Activated CD4-positive, alpha-beta memory T cell treated with anti-CD3 and anti-CD28 coated beads for 36 hours (primary cell): ENCODE measurements at places on chromosomes 7 and 10. TPM values are rescaled to one million over a fixed set of nuclear protein-coding genes. Genes with fewer than 3 reads are reported as not detected.

IDE gene
- total RNA-seq: 40.1 TPM

DNA sequence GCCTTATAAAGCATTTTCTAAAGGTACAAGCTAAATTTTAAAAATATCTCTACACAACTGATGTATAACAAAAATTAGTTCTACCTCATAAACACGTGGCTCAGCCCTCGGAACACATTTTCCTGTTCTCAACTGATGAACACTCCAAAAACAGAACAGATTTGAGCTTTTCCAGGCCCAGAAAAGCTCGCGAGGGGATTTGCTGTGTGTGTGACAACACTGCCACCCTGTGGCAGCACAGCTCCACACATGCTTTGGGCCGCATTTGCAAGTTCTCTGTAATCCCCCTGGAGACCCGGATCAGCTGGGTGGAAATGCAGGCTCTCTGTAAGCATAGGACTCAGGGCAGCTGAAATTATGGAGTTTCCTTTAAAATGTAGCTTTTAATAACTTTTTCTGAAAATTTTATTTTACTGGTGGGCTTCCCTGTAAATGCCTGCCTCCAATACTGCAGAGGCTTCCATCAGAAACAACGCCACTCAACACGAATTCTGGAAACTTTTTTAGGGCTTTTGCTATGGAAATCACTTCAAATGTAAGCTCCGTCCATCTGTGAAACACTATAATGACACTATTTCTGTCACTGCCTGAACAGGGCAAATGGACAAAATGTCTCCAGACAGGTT is 155.5 kb downstream of the COBL start:
- peak; percentile 67 for DNase-seq

DNA sequence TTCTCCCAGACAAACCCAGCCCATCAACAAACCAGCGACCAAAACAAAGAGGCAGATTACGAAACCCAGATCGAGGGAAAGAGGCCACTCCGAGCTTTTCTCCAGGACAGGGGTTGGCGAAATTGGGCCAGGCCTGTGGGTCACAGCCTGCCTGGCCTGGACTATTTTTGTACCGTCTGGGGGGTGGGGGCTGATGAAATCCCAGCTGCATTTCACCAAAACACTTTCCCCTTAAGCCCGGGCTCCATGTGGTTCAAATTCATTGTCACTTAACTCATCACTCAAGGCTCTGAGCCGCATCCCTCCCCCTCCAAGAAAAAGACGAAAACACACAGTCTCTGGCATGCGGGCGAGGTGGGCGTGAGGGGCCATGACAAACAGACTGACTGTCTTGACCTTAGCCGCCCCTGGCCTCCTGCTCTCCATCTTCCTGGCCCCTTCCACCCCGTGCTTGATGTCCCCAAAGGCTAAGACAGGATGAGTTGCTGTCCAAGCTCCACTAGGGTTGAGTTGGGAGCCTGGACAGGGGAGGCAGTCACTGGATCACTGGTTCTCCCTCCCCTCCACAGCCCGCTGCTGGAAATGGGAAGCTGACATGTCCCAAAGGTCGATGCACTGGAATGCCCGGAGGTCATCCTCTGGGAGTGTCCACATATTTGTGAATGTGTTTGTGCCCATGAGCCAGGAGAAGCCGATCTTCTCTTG is 19.2 kb downstream of the TMEM270 start:
- no peak for DNase-seq

FAM131B gene
- total RNA-seq: 1.9 TPM
